ENCODE measurements at places on chromosomes 7 and 10. TPM values are rescaled to one million over a fixed set of nuclear protein-coding genes. Genes with fewer than 3 reads are reported as not detected.

- DNase-seq, result no peak
These were observed 44.1 kb downstream of the SKIDA1 start for GRCh38 chr10:21481407-21481806.

GRCh38 chr7:17207220-17207619 lies 91.2 kb upstream of the AHR start:
- DNase-seq, result no peak

SERPINE1 gene
- total RNA-seq, result 15.4 TPM

LRRC18 gene
- total RNA-seq, result 3.3 TPM

- no peak for DNase-seq
These were observed 28.6 kb downstream of the ADARB2 start for GRCh38 chr10:1708746-1709145.

SPDYE6 gene
- total RNA-seq, result not detected

PLXNA4 gene
- 4.3 TPM for total RNA-seq

DNA sequence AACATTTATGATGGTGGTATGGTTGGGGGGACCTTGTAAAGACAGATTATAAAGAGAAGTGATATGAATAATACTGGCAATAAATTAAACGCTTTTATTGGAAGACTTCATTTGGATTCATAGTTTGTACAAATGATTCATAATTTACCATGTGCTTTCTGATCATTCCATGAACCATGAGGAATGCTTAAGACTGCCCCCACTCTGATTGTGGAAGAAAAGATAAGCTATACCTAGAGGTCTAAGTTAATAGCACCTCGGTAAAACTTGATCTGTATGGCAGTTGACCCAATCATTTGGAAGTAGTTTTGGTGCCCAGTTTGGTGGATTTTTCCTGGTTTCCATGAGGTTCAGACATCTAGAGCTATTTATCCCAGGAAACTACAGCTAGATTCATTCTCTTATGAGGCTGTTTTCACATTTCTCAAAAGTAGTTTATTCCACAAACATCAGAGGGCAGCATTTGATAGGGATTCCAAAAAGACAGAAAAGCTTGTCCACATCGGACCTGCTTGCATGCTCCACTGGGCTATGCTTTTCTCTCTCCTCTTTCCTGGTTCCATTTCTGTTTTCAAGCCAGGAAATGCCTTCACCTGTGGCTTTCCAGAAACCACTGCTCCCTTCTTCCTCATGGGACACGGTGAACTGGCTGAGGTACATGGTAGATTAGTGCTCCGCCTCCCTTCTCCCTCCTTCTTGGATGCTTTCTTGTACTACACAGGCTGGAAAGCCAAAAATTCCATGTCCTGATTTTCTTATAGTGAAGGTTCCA lies 29.2 kb downstream of the TFAM start:
- no peak for DNase-seq

- DNase-seq, result no peak
These were observed 2.0 kb upstream of the ACTA2 start for GRCh38 chr10:88954458-88955083.

DNA sequence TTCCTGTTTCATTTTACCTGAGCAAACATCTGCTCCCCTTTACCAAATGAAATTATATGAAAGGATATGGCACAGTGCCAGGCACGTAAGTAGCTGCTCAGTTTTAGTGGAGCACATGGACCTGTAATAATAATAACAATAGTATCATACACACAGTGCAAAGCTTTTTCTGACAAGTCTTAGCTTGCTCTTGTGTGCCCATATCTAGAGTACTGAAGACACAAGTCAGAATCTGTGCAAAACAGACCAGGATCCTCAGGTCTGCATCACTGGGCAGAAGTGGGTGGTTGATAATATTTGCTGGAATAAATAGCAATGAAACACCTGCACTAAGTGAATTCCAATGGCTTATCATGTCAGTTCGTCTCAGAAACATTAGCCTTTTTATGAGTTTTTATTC lies 85.5 kb upstream of the DKK1 start:
- no peak for DNase-seq

- DNase-seq, result no peak
These were observed 150.0 kb upstream of the NEBL start for GRCh38 chr10:21047096-21047495.

TCAF2 gene
- total RNA-seq, result 6.2 TPM

C7orf57 gene
- 1.6 TPM for total RNA-seq

DNA sequence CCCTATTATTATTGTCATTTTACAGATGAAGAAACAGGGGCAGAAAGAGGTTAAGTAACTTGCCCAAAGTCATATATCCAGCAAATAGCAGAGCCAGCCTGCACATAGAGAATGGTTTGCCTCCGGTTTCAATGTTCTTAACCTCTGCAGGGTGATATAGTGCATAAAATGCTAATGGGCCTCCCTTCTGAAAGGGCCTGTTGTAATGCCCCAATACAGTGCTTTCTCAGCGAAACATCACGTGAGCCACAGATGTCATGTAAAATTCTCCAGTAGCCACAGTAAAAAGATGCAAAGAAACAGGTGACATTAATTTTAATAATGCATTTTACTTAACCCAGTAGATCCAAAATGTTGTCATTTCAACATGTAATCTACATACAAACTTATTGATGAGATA lies 38.1 kb downstream of the LRGUK start:
- DNase-seq, result no peak

DNA sequence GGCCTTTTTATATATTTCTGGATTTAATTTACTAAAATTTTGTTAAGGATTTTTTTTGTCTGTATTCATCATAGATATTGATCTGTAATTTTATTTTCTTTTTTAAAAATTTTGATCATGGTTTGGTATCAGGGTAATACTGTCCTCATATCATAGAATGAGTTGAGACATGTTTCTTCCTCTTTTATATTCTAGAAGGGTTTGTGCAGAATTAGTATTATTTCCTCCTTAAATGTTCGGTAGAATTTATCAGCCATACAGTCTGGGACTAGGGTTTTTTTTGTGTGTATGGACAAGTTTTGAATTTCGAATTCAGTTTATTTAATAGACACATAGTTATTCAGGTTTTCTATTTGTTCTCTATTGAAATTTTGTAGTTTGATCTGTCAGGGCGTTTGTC lies 54.0 kb downstream of the SHOC2 start:
- DNase-seq, result no peak

GRCh38 chr7:15836041-15836440 lies 149.6 kb upstream of the MEOX2 start:
- DNase-seq, result no peak

RSPH10B2 gene
- total RNA-seq, result 4.8 TPM

DNA sequence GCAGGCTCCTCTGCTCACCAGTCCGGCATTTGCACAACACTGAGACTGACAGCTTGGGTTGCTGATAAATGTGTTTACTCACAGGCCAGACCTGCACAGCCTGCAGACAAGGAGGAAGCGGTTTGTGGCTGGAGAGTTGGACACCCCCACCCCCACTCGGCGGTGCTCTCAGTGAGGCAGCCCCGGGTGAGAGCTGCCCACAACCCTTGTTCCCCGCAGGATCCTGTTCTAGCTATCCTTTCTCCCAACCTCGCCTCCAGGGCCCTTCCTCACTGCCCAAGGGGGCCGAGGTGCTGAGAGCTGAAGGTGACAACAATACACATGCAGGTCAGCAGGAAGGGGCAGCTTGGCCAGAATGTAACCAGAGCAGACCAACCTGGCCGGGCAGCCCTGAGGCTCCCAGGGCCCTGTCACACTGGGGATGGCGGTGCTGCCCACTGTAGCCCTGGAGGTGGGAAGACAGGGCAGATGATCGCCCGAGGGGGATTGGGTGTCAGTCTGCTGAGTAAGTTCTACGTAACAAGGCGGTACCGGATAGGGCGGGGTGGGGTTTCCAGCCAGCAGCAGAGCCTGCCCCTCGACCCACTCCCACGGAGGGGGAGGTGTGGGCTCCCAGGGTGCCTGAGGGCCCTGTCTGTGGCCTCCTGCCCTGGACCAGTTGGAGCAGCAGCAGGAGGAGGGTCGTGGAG lies 2.1 kb upstream of the ADAM8 start:
- DNase-seq, result peak; percentile 83
